ENCODE measurements at places on chromosomes 2 and 18.

DNA sequence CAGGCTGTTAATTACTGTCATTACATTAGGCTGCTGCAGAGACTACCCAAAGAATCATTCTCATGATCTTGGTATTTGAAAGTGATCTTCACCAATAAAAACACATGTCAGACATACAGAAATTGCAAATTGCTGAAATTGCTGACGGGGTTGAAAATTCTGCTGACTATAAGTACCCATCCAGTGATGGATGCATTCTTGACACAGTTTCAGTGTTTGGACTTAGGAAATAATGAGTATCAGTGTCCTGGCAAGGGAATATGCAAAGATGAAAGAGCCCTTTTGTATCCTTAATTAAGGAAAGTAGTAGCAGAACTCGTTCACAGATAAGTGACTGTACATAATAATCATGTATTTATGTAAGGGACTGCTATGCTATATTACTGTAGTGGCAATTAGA lies 221.1 kb upstream of the ATP5MC3 start:
- DNase-seq: no peak

GRCh38 chr2:130186391-130186790 lies 4.3 kb downstream of the MZT2B start:
- no peak for DNase-seq

- peak; percentile 86 for DNase-seq
Measured at GRCh38 chr18:25399554-25399953, 47.6 kb upstream of the ZNF521 start.

DNA sequence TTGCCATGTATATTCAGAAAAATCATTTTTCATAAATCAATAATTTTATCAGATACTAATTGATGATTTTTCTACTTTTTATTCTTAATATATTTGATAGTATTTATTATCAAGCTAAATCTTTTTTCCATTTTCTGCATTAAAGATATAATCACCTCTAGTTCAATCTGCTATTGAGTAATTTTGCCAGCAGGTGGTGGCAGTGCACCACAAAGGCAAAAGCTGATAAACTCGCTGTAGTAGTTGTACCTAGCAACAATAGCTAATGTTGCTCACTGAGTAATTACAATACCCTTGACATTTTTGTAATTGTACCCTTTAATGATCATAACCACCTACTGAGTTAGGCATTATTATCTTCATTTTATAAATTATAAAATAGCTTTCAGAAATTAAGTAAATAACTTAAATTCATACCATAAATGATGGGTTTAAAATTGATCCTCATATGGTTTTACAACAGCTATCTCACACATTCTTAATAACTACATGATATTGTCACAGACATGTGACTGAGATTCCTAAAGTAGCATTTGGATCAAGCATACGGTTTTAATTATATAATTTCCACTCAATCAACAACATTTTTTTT lies 52.0 kb upstream of the CALCRL start:
- peak; percentile 60 for DNase-seq

DNA sequence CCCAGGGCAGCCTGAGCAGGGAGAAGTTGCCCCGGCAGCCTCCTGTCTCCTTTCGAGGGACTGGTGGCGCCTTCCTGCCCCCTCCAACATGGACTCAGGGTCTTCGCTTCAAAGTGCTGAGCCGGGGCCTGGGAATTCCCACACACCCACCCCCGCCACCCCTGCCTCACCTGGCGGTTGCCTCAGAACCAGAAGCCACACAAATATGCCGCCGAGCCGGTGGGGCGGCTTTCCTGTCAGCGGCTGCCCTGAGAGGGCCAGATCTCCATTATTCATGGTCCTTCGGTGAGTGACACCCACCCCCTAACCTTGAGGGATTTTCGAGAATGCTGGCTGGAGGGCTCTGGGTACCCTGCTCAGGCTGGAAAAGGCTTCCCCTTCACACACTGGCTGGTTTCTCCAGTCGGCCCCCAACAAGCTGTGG lies 71.7 kb downstream of the SMAD7 start:
- DNase-seq: no peak

DNA sequence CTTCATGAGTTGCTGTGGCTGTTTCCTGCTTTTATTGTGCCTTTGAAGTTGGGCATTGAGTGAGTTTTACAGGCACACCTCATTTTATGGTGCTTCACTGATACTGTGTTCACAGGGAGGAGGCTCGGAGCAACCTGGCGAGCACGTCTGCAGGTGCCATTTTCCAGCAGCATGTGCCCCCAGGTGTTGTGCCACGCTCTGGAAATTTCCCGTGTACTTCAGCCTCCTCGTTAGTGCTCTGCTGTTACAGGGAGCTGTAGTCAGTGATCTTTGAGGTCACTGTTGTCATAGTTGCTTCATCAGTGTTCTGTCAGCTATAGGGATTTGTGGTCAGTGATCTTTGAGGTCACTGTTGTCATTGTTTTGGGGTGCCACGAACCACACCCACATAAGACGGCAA lies 20.1 kb downstream of the CTDP1 start:
- DNase-seq: no peak

DNA sequence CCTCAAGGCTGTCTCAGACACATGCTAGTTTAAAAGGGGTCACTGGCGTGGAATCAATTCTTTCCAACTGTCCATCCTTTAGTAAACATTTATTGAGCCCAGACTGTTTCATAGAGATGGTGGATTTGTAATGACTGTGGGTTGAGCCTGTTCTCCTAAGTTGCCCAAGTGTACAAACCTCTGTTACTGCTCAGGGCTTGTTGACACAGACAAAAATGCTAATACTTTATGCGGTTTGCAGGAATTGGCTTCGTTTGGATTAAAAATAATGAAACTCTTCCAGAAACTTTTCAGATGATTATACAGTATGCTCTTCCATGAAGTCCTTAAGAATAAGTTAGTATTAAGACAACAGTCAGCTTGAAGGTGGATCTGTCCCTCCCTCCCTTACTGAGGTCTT lies 83.6 kb upstream of the MGAT5 start:
- DNase-seq: peak; percentile 24

GRCh38 chr2:137261881-137262585 lies 496.7 kb downstream of the THSD7B start:
- DNase-seq: no peak

DNA sequence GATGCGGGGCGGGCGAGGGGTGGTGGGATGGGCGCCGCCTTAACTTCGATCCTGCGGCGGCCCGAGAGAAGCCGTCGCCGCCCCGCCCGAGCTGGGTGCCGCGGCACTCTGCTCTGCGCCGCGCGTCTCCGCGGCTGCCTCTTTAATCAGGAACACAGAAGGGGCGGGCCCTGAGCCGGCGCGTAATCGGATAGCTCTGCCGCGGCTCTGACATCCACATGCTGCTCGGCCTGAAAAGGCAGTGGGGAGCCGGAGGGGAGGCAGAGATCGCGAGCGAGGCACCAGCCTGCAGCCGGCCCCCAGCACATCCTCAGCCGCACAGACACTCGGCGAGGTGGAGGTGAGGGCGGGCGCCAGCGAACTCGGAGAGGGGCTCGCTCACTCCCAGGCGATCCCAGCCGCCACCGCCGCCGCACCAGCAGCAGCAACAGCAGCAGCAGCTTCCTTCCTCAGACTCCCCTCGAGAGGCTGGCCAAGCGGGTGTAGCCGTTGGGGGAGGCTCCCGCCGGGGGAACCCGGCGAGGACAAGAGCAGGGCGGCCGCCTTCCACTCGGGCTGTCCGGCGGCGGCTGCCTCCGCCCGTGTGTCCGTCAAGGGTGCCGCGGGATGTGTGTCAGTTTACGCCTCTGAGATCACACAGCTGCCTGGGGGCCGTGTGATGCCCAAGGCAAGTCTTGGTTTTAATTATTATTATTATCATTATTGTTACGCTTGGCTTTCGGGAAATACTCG lies at the start of gene NRP2:
Gene NRP2 (plus strand): TSS at position 263 of the 732 bp plus-strand sequence. CDS start 790 bp downstream, outside the sequence.
- DNase-seq: peak; percentile 87

DNA sequence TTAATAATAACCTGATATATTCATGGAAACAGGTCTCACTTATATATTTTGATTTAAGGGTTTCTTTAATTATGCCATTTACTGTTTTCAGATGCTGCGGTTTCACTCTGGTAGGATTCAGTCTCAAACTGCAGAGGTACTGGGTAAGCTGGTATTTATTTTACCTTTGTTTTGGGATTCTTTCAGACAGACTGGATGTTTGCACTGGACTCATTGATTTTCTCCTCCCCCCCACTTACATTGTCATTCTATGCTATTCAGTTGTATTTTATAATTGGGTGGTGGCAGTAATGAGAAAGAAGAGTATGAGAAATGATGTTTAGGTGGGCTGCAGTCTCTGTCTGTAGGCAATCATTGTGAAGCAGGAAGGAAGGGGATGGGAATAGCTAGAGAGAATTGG lies 155.6 kb downstream of the AQP4 start:
- DNase-seq: no peak

DNA sequence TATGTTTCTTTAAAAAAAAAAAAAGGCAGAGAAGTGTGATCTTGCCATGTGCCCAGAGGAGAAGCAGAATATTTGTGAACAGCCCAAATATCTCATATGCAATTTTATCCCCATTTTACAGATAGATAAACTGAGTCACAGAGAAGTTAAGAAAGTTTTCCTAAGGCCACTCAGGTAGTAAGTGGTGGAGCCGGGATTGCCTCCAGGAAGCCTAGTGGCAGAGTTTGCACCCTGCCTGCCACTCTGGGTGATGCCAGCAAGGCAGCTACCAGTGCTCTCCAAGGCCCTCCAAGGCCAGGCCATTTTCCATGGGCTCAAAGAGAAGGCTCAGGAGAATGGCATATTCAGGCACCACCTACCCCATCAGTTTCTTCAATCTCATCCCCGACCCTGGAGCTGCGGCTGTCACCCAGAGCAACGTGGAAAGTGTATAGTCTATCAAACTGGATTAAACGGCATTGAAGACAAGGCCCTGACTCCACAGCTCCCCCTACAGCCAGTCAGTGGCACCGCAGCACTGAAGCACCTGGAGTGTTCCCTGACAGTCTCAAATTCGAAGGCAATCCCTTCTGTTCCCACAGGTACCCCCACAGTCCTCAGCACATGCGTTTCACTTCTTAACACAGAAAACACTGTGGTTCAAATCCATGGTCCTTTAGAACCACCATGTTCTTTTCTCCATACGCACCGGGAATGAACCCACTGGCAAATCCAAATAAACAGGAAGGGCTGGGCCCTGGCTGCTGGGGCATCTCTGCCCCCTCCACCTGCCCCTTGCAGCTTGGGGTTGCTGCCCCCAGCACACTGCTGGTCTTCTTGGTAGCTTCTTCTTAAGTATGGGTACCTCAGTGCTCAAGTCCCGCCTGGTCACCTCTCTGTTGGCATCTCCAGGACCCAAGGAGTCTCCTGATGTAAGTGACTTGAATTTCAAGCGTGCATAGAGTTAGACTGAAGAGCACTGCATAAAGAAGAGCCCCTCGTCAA lies 175.3 kb downstream of the INHBB start:
- DNase-seq: peak; percentile 40

- DNase-seq: no peak
Measured at GRCh38 chr2:231600619-231601355, 8.1 kb downstream of the TEX44 start.

GRCh38 chr18:23302851-23303527 lies 150.1 kb upstream of the RIOK3 start:
- peak; percentile 95 for DNase-seq

DNA sequence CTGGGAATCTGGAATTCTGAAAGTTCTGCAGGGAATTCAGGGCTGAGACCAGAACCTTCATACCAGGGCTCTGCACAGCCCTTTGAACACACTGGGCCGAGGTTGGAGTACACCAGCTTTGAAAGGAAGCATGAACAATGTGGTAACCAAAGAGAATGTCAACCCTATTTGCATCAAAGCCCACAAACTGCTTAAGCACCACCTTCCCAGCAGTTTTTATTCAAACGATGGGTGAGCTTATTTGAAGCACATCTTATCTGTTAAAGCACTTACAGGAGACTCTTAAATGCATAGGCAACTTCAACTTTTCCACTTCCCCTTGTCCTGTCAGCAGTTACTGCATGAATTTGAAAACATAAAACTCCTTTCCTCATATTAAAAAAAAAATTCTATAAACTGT lies 96.6 kb downstream of the TXNL1 start:
- DNase-seq: no peak

DNA sequence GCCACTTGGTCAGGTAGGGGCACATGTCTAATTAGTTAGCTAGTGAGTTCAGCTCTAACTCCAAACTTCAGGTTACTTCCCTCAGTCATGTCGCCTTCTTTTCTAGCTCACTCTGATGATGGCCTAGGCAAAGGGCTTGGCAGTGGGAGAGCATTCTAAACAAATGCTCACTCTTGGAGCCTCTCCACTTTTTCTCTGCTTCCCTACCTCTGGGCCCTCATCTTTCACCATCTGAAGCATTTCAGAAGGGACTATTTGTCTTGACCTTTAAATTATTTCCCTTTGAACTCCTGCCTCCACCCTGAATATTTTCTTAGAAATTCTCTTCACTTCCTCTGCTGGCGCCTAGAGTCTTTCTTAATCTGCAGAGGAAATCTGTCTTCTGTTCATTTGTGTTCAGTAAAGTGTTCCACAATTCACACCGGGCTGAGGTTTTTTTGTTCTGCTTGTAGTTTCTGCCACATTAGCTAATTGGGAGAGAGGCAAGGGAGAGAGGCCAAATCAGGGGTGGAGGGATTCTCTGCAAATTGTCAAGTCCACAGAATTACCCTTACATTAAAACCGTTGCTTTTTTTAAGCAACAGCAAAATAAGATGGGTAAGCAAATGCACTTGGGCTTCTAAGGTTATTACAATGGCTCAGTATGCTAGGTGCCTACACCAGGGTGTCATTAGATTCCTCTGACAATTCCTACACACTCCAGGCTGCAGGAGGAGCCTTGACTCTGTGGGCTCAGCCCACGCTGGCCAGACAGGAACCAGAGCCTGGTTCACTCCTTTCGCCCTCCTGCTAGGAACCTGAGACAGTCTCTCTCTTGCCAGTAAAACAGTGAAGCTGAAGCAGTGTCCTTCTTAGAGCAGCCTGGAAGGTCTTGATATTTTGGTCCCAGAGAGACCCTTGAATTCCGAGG lies 5.5 kb downstream of the MSGN1 start:
- DNase-seq: no peak

DNA sequence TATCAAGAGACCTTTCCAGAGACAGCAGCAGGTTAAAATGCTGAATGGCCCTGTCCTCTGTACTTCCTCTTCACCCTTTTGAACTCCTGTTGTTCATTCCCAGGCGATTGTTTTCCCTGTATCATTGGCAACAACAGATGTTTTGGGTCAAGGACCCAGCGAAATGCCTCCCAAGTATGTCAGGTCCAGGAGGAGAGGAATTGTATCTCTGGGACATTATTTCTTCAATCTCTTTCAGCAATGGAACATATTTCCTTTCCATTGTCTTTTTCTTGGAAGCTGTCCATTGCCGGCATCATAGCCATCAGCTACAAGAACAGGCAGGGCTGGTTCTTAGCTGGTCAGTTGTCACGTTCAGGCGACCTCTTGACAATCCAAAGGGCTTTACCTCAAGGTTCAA lies 76.2 kb downstream of the NRP2 start:
- DNase-seq: no peak
